ENCODE measurements at places on chromosomes 3 and 15. TPM values are rescaled to one million over a fixed set of nuclear protein-coding genes. Genes with fewer than 3 reads are reported as not detected.

Gene MYO5C
- polyA plus RNA-seq: 4.9 TPM

Gene PYGO1
- 0.65 TPM for polyA plus RNA-seq

Gene IGF1R
- polyA plus RNA-seq: 4.1 TPM

Gene TUSC7
- polyA plus RNA-seq: not detected

Gene ATP13A5
- 0.26 TPM for polyA plus RNA-seq

Gene CRABP1
- polyA plus RNA-seq: 0.11 TPM

Gene CNTN3
- 0.29 TPM for polyA plus RNA-seq

Gene PLD1
- polyA plus RNA-seq: 31.9 TPM

Gene ARNT2
- 0.94 TPM for polyA plus RNA-seq

Gene CXCR6
- polyA plus RNA-seq: 1.6 TPM

Gene C3orf22
- polyA plus RNA-seq: not detected

Gene ASTE1
- 2.9 TPM for polyA plus RNA-seq

Gene VGLL3
- 0.54 TPM for polyA plus RNA-seq

Gene SLC24A5
- not detected for polyA plus RNA-seq

Gene POLR2M
- polyA plus RNA-seq: 11.9 TPM

Gene LXN
- 7.0 TPM for polyA plus RNA-seq

Gene AHSG
- 0.06 TPM for polyA plus RNA-seq

Gene CHAC1
- polyA plus RNA-seq: 70.9 TPM

Gene GOLGA8J
- polyA plus RNA-seq: not detected

Gene PEX5L
- polyA plus RNA-seq: not detected

Gene MAP6D1
- polyA plus RNA-seq: 1.2 TPM

Gene C2CD4B
- polyA plus RNA-seq: 0.29 TPM

Gene MINDY2
- 3.3 TPM for polyA plus RNA-seq

Gene GMNC
- not detected for polyA plus RNA-seq

Gene EPHA6
- 0.38 TPM for polyA plus RNA-seq

Gene MESP2
- 0.75 TPM for polyA plus RNA-seq

Gene CPEB1
- polyA plus RNA-seq: 0.79 TPM

Gene C3orf49
- polyA plus RNA-seq: not detected

Gene CTXN2
- polyA plus RNA-seq: not detected

Gene SPATA12
- polyA plus RNA-seq: 0.02 TPM

Gene FGF7
- 2.7 TPM for polyA plus RNA-seq

Gene CCDC191
- polyA plus RNA-seq: 2.9 TPM

Gene GPR62
- polyA plus RNA-seq: 0.06 TPM

Gene IL5RA
- polyA plus RNA-seq: not detected

Gene IL16
- polyA plus RNA-seq: 3.1 TPM

Gene CEP19
- 0.82 TPM for polyA plus RNA-seq

Gene EHHADH
- 2.4 TPM for polyA plus RNA-seq

Gene UACA
- polyA plus RNA-seq: 27.1 TPM

Gene ADIPOQ
- polyA plus RNA-seq: 0.20 TPM

Gene SCAANT1
- not detected for polyA plus RNA-seq

Gene UTS2B
- 0.04 TPM for polyA plus RNA-seq

Gene COL6A5
- 0.04 TPM for polyA plus RNA-seq

Gene GOLGA6L4
- polyA plus RNA-seq: 5.6 TPM

Gene NRROS
- polyA plus RNA-seq: 0.77 TPM

Gene EMC7
- polyA plus RNA-seq: 58.8 TPM

Gene NUSAP1
- polyA plus RNA-seq: 16.6 TPM

Gene XCR1
- polyA plus RNA-seq: 0.34 TPM

Gene CD200
- 3.0 TPM for polyA plus RNA-seq

Gene NRG4
- 2.1 TPM for polyA plus RNA-seq

Gene CISH
- polyA plus RNA-seq: 5.5 TPM

Gene EXD1
- polyA plus RNA-seq: not detected

Gene TMEM158
- 1.7 TPM for polyA plus RNA-seq

Gene ILDR1
- 2.6 TPM for polyA plus RNA-seq

Gene ACOX2
- polyA plus RNA-seq: 13.9 TPM

Gene CD96
- 0.88 TPM for polyA plus RNA-seq

Gene AP3B2
- polyA plus RNA-seq: 2.8 TPM

Gene STRA6
- 0.79 TPM for polyA plus RNA-seq

Gene A4GNT
- polyA plus RNA-seq: not detected

Gene GOLGA6L9
- polyA plus RNA-seq: 48.5 TPM

Data from esophagus (tissue), 2 donors.